T-helper 2 cell (primary cell): ENCODE measurements at places on chromosomes 12 and 14.

- no peak for DNase-seq
Measured at GRCh38 chr12:120085920-120086645, 30.5 kb downstream of the RAB35 start.

GRCh38 chr14:71320734-71321573 lies 413.7 kb downstream of the PCNX1 start:
- peak; percentile 79 for DNase-seq

DNA sequence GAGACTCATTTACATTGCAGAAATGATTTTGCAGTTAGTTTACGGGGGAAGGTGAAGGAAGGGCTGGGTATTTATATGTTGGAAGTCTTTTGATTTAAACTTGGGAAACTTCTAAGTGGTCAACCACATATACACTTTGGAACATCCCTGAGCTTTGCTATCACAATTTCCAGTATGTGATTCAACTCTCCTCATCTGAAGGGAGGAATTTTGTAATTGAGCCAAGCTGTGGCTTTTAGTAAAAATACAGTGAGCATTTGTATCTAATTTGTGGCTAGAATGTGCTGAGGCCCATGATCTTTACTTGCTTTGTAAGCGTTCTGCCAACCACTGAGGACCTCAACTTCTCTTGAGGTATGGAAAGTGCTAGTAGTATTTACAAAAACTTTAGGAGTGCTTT lies 235.0 kb upstream of the PDZRN4 start:
- DNase-seq = no peak

- DNase-seq = no peak
Measured at GRCh38 chr12:47349137-47350061, 269.6 kb upstream of the AMIGO2 start.

- no peak for DNase-seq
Measured at GRCh38 chr12:30678221-30678620, 17.4 kb downstream of the IPO8 start.

DNA sequence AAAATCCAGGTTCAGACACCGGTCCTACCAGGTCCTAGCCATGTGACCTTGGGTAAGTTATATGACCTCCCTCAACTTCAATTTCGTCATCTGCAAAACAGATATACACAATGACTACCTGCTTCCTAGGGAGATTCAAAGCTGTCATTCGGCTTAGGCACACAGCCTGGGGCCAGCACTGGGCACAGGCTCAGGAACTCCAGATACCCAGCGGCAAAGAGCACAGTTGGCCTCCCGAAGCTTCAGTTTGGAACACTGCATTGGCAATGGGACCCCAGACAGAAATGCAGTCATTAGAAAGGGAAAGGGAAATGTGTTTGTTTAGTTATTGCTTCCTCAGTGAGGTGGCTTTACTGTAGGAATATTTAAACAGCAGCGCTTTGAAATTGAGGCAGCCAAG lies 11.4 kb downstream of the PLEKHG6 start:
- no peak for DNase-seq

GRCh38 chr12:27924350-27925135 lies 48.0 kb downstream of the PTHLH start:
- no peak for DNase-seq

GRCh38 chr12:49687941-49688340 lies 19.3 kb downstream of the FMNL3 start:
- DNase-seq = no peak

DNA sequence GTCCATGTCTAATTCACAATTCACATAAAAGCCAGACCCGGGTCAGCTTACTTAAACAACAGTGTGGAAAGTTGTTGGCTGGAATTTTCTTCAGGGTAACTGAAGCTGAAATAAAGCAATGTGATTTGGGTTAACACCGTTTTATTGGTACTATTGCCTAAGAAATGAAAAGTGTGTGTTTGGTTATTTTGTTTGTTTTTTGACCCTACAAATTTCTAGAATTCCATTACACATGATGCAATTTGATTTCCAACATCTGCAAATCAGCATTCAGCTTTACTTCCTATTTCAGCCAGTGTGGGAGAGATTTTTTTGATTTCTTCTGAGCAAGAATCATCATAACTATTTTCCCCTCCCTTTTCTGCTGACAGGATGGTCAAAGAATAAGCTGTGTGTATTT lies 45.7 kb upstream of the CLMN start:
- DNase-seq = no peak

DNA sequence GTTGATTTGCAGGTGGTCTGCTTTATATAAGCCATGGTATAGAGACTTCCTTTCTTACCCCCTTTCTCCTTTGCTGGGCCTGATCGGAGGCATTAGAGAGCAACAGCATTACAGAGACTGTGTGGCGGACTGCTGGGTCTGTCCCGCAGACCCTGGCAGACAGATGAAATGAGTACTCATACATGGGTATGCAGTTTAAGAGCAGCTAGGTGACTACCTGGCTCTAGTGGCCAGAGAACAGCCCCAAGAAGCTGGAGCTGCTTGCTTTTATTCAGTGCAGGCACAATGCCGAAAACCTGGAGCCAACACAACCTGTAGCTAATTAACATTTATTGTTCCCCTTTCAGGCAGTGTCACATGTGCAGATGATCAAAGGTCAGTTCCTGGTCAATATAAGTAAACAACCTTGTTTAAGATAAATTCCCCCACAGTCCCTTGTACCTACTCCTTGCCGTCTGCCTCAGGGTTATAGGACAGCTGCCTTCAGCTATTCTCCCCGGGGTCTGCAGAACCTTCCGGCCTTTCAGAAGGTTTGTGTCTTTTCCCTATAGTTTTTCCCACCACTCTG lies 160.0 kb downstream of the TRHDE start:
- no peak for DNase-seq

GRCh38 chr14:73227812-73228781 lies 9.2 kb upstream of the PAPLN start:
- DNase-seq = no peak

DNA sequence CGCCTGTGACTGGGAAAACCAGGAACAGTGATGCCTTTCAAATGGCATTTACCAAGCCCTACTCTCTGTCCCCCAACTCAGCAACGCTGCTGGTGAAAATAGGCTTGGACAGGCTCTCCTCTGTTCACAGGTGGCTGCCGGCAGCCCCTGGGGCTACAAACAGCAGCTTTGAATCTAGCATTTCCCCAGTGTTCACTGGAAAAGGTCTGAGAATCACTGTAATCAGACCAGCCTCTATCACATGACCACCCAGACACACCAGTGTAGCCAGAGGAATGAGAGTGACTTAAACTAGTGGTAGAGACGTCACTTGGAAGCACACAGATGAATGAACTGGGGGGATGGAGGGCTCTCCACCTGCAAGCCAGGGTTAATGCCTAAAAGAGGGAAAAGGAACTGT lies 151.8 kb downstream of the FOXN3 start:
- DNase-seq = no peak

GRCh38 chr12:122395319-122395718 lies 27.1 kb downstream of the CLIP1 start:
- no peak for DNase-seq

DNA sequence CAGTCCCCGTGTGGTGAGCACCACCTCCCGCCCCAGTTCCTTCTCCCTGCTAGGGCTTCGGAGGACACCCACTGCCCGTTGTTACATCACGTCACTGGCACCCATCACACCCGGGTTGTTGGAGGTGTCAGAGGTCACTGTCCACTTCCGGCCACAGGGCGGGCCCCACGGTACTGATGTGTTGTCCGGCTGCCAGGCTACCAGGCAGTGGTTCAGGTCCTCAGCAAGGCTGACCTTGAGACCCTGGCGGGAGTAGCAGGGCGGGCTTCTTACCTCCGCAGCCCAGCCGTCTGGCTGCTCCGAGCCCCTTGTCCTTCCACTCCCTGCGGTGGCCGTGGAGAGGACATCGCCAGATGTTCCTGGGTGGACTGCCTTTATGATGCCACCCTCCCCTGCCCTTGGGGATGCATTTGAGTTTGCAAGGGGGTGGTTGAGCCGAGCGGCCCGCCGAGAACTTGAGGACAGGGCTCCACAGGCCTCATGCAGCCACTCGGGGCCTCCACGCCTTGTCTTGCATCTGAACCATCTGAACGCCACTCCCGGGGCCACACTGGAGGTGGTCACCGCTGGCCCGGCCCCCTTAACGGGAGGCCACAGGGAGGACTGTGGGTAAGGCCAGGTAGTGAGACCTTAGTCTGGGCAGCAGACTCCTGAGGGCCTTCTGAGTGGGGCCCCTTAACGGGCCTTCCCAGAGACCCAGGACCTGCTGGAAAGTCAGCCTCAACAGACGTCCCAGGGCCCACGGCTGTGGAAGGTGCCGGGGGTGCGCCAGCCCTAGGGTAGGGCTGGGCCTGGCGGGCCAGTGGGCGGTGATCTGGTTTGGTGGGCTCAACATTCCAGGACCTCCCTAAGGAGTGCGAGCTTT lies 27.1 kb upstream of the PLD4 start:
- no peak for DNase-seq

- DNase-seq = no peak
Measured at GRCh38 chr12:87991483-87991882, 37.7 kb downstream of the C12orf50 start.

GRCh38 chr12:5399266-5399665 lies 32.6 kb upstream of the NTF3 start:
- DNase-seq = no peak

GRCh38 chr12:49825360-49825970 lies 2.7 kb downstream of the NCKAP5L start:
- DNase-seq = no peak

GRCh38 chr12:71799106-71799505 lies 40.5 kb upstream of the TBC1D15 start:
- no peak for DNase-seq

GRCh38 chr12:101783838-101784237 lies 44.6 kb upstream of the SYCP3 start:
- DNase-seq = no peak

DNA sequence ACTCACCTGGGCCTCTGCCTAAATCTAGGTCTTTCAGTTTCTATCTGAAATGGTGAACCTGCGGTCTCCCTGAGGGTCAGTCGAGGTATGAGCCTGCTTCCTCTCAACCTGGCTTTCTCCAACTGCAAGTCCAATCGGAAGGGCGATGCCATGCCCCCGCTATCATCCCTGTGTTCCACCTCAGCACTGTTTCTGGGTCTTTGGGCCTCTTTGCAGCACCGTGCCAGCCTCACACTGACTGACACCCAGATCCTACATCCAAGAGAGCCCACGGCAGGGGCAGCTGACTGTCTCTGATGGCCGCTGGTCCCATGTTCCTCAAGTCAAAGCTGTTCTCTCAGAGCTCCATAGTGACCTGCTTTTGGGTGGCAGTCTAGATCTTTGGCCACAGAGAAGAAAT lies 120.7 kb downstream of the PAPOLA start:
- no peak for DNase-seq
